ENCODE measurements at places on chromosomes 6 and 20.

DNA sequence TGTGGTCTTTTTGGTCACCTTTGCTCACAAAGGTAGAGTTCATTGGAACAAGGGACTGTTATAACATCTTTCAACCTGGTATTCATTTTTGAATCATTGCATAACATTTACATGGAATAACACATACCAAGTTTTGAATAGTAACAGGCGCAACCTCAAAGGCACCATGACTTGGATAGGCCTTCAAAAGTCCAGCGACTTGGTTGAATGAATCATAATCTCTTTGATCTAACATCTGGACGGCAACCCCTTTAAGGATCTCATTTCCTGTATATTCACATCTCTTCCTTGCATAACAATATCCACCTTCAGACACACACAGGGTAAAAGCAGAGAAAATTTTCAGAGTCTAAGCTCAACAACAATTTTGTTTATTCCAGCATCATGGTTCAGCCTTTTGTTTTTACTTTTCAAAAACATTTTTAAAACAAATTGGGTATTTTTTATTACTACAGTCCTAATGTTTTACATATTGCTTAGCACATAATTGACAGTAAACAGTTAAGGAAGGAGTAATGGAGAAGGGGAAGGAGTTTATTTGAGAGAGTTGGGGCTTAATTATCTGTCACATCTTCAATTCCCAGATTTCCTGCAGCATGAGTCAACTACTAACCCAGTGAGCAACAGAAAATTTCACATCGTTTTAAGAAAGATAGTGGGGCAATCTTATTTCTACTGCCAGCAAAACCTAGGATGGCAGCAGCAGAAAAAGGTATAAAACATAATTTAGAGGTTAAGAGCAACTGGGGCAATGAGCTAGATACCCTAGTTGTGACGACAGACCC lies 41.8 kb upstream of the F13A1 start:
- ATAC-seq, result no peak

GRCh38 chr6:170416959-170417606 lies 110.5 kb downstream of the FAM120B start:
- no peak for ATAC-seq

DNA sequence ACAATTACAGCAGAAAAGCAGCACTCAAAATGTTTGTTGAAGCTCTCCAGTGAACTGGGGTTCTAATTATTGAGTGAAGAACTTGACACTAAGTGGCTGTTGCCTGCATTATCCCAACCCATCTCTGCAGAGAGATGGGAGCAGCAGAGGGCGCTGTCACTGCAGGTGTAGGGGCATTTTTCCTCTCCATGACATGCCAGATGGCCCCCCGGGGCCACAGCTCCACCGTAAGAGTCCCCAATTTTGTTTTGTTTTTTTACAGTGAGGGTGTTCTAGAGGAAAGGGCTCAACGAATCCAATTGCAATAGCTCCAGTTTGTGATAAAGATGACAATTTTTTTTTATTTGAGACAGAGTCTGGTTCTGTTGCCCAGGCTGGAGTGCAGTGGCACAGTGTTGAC lies 1.9 kb upstream of the FUCA2 start:
- ATAC-seq, result no peak

DNA sequence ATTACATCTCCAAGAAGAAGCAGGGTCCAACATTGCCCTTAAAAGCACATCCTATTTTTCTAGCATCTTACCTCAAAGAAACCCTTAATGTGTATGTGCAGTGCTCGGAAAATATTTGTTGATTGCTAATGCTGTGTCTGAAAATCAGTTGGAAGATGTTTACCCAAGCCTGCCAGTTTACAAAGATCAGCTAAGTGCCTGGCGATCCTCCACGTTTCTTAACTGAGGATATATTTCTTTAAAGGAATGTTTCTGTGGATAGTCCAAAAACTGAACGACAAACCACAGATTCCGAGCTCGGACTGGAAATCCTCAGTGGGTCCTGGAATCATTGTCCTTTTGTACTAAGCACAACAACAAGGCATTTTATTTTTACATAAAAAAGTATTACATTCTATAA lies 595.7 kb upstream of the ARID1B start:
- no peak for ATAC-seq

- no peak for ATAC-seq
Observed at GRCh38 chr20:2303673-2304072, 7.9 kb downstream of the TGM3 start.

DNA sequence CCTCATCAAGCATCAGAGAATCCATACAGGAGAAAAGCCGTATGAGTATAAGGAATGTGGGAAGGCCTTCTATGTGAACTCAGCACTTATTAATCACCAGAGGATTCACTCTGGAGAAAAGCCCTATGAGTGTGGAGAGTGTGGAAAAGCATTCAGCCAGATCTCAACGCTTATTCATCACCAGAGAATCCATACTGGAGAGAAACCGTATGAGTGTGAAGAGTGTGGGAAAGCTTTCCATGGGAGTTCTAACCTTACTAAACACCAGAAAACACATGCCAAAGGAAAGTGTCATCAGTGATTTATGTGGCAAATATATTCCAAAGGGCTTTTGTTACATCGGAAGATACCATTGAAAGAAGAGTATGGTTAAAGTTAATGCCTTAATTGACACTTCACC lies 25.4 kb downstream of the ZKSCAN8 start:
- no peak for ATAC-seq

GRCh38 chr6:137002505-137002904 lies 42.3 kb downstream of the IL20RA start:
- no peak for ATAC-seq

GRCh38 chr6:96816301-96816817 lies 20.9 kb downstream of the GPR63 start:
- ATAC-seq, result peak; percentile 20
